Tongue (tissue), 3 donors: ENCODE measurements at places on chromosomes 12 and 14.

- peak; percentile 48 for DNase-seq
Observed at GRCh38 chr12:41956353-41956752, 188.3 kb downstream of the GXYLT1 start.

GRCh38 chr14:105733081-105734065 lies 207.0 kb downstream of the TMEM121 start:
- DNase-seq, result no peak

GRCh38 chr14:104278214-104278534 lies 139.8 kb downstream of the KIF26A start:
- DNase-seq, result no peak

GRCh38 chr12:5267603-5268423 lies 164.1 kb upstream of the NTF3 start:
- no peak for DNase-seq

DNA sequence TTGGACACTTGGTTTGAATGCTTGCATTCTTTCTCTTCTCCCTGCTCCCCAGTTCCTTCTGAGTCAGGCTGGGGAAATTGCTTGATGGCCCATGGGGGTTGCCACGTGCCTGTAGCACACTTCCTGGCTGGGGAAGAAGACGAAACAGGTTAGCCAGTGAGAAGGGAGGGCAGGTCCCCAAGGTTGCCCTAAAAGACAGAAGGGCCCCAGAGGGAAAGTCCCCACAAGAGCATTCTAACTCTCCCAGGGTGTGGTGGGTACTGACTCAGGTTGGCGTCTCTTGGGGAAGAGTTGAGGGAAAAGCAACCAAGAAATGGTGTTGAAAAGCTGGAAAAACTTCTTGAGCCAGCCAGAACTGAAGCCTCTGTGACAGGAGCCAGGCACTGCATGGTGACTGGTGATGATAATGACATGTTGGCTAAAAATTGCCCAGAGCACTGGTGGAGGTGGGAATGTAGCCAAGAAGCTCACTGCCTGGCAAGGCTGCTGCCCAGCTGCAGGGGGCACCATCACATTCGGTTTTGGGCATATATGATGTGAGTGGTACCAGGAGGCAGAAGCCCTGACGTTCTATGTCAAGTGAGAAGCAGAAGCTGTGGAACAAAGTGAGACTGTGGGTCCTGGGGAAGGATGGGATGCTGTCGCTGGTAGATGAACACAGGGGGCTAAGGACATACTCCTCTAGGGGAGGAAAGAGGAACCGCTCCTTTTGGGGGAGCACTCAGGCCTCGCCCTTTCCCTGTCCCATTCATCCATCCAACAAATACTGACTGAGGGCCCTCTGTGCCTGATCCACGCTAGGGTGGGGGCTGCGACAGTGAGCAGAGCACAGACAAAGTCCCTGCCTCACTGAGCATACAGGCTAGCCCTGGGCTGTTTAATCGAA lies 8.1 kb upstream of the RABGGTA start:
- DNase-seq, result no peak

DNA sequence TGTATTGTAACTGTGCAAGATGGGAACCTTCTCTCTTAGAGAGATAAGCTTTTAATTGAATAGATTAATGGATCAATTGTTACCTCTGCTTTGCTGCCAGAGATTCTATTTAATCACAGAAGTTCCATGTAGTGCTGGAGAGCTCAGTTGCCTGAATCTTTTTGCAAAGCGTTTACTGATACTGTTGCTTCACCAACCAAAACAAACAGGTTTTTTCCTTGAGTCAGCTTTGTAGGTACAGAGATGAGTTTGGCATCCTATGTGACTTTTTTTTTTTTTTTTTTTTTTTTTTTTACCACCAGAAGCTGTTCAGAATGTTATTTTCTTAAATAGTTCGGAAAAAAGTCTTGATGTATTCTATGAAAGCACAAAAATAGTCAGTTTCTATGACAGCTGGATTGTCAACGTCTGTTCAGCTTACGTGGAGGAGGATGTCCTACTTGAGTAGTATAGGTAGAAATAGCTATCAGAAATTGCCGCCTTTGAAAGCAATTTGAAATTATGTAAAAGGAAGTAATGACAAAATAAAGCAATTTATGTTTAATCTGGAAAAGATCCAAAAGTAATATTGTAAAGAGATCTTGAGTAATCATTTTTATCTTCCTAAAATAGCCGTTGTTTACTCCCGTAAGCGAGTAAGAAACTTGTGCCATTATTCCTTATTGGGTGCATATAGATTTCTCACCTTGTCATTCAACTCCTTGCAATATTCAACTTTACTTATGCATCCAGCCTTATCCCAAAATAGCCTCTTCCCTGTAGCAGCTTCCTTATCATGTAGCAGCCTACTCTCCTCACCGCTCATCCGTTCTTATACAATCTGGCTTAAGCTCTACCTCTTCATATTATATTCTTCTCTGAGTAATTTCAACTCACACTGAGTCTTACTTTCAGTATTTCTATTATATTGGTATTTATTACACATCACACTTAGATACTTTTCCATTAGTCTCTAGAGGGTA lies 5.2 kb downstream of the LRRK2 start:
- no peak for DNase-seq

GRCh38 chr14:55771242-55771981 lies 191.4 kb downstream of the KTN1 start:
- peak; percentile 58 for DNase-seq

GRCh38 chr12:14948672-14949071 lies 10.3 kb upstream of the ERP27 start:
- DNase-seq, result peak; percentile 67

GRCh38 chr14:101755591-101756324 lies 5.8 kb upstream of the PPP2R5C start:
- DNase-seq, result no peak

DNA sequence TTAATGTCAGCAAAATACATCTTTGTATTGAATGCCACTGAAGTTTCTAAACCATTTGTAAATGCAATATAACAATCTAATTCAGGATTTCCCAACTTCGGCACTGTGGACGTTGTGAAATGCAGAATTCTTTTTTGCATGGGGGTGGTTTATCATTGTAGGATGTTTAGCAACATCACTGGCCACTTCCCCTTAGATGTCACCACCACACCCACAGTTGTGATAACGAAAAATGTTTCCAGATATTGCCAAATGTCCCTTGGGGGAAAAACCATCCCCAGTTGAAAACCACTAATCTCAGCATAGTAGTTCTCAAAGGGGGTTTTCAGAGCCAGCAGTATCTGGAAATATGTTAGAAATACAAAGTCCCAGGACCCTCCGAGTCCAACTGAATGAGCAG lies 203.3 kb downstream of the NAV3 start:
- no peak for DNase-seq

- DNase-seq, result no peak
Observed at GRCh38 chr12:30652034-30652696, 43.5 kb downstream of the IPO8 start.

GRCh38 chr14:104739546-104740516 lies 13.1 kb upstream of the SIVA1 start:
- no peak for DNase-seq

GRCh38 chr12:26028953-26029735 lies 70.7 kb downstream of the RASSF8 start:
- peak; percentile 71 for DNase-seq

- DNase-seq, result no peak
Observed at GRCh38 chr14:92164958-92165357, 43.2 kb downstream of the CPSF2 start.

DNA sequence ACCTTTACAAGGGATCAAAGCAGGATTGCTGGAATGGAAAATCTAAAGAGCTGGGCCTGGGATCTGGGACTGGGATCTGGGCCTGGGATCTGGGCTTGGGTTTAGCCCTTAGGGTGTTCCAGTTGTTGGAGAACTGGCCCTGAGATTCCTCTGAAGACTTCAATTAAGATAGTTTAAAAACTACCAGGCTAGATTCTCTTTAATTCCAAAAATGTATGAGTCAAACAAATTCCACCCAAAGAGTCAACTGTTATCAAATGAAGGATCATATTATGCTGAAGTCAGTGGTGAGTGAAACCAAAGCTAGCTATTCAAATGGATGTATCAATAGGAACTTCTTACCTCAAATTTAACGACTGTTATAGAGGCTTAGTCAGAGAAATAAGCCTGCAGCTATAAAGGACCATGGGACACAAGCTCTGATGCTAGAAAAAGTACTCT lies 40.5 kb downstream of the LIMA1 start:
- no peak for DNase-seq

GRCh38 chr12:109291521-109292341 lies 17.4 kb downstream of the FOXN4 start:
- peak; percentile 96 for DNase-seq

DNA sequence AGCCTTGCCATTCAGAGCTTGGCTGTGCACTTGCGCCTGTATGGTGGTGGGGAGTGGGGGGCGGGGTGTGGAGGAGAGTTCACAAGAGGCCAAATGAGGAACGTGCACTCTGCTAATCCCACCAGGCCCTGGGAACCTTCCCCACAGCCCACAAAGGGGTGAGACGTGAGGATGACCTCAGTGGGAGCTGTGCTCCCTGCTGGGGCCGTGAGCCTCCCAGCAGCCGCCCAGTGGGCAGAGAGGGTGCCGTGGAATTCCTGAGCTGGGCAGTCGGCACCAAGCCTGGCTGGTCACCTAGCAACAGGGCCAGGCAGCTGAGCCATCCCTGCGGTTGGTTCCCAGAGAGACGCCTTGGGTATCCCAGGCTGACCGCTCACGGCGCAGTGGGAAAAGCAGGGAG lies 53.7 kb downstream of the CCNK start:
- DNase-seq, result no peak

GRCh38 chr14:55638665-55639064 lies 58.7 kb downstream of the KTN1 start:
- DNase-seq, result no peak

- DNase-seq, result no peak
Observed at GRCh38 chr12:15605881-15606590, 183.2 kb downstream of the EPS8 start.

GRCh38 chr12:1583421-1584078 lies 10.8 kb downstream of the FBXL14 start:
- DNase-seq, result peak; percentile 92

- DNase-seq, result no peak
Observed at GRCh38 chr14:26124896-26125438, 472.9 kb downstream of the NOVA1 start.

DNA sequence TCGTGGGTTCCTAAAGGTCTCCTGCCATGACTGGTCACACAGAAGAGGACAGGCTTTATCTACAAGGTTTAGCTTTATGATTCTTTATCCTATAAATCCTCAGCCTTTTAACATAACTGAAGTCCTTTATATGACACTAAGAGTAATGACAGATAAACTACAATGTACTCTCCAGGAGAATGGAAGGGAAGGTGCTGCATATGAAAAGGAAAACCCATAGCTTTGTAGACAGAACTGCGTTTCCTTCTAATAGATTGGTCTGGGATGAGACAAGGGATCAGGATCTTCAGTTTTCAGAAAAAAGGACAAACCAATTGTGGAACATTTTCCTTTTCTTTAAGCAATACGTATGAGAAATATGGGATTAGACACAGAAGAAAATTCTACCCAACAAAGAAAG lies 201.1 kb upstream of the NPAS3 start:
- no peak for DNase-seq

- peak; percentile 92 for DNase-seq
Observed at GRCh38 chr14:69129264-69129880, 23.5 kb downstream of the DCAF5 start.

DNA sequence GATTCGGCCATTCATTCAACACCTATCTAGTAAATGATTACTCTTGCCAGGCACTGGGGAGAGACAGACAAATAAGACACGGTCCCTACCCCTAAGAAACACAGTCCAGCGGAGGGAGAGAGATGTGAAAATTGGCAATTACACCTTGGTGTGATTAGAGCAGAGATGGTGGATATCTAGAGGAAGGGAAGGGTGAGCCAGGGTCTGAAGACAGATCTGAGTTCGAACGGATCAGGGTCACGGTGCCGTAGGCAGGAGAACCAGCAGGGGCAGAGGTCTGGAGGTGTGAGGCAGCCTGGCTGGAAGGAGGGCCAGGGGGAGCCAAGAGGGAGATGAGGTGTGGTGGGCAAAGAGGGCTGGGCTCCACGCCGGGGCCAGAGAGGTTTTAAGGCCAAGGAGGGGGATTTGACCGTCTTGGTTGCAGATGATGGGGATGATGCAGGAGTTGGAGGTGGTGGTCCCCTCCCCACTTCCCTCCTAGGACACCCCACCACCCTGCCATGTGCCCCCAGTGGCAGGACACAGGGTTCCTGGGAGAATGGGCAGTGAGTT lies 27.1 kb downstream of the FAM222A start:
- DNase-seq, result no peak

DNA sequence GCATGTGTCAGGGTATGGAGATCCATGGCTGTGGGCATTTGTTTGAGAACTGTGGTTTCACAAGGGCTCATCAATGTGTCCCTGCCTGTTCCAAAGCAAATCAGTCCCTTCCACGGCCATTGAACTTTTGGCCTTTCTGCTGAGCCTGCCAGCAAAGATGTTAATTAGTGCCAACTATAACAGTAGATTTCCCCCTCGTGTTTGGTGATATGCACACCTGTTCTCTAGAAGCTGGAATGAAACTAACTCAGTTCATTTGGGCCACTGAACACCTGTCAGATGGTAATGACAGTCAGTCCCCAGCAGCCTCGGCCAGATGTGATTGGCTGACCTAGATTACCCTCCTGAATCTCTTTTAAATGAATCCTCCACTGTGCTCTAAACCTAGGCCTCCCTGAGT lies 43.2 kb downstream of the IRAK3 start:
- DNase-seq, result peak; percentile 37

GRCh38 chr14:103022685-103023044 lies 34.7 kb downstream of the CDC42BPB start:
- DNase-seq, result no peak

- peak; percentile 92 for DNase-seq
Observed at GRCh38 chr14:93941293-93941910, 14.3 kb downstream of the FAM181A start.

DNA sequence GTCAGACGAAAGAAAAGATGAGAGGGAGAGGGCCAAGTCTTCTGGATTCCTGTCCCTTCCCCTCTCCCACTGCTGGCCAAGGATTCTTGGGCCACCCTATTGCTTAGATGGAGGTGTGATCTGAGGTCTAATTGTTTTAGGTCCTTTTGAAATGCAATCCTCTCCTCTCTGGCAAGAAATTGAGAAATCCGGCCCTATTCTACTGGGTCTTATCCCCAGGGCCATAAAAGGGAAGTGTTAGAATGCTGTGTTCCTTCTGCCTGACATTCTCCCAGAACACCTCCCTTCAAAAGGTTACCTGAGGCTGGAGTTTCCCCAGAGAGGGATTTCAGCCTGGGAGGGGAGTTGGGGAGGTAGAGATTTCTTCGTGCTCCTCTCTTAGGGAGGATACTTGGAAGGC lies 4.4 kb downstream of the WNT5B start:
- no peak for DNase-seq

DNA sequence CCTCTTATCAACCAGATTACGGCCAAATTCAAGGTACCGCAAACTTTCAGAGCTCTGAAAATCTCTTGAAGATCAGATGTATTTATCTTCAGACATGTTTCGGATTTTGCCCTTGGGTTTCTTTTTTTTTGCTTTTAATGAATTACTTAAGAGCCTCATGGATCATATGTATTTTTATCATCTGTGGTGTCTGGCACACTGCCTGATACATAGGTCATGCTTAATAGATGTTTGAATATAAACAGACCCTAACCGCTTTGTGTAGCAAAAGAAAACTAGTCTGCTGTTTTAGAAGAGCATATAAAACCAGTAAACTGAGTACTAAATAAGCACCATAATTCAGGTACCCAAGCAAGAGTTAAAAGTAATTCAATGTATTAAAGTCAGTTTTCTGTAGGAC lies 20.1 kb upstream of the TBK1 start:
- DNase-seq, result no peak
